Stimulated activated CD4-positive, alpha-beta T cell treated with anti-CD3 and anti-CD28 coated beads, Interleukin-12 subunit alpha, Interleukin-12 subunit beta, amount 100 ng/mL, for 24 hours (primary cell): ENCODE measurements at places on chromosomes 16 and 17.

GRCh38 chr17:69547947-69548346 is 133.4 kb downstream of the MAP2K6 start:
- no peak for DNase-seq

GRCh38 chr16:8945626-8946296 is 17.9 kb downstream of the USP7 start:
- no peak for DNase-seq

DNA sequence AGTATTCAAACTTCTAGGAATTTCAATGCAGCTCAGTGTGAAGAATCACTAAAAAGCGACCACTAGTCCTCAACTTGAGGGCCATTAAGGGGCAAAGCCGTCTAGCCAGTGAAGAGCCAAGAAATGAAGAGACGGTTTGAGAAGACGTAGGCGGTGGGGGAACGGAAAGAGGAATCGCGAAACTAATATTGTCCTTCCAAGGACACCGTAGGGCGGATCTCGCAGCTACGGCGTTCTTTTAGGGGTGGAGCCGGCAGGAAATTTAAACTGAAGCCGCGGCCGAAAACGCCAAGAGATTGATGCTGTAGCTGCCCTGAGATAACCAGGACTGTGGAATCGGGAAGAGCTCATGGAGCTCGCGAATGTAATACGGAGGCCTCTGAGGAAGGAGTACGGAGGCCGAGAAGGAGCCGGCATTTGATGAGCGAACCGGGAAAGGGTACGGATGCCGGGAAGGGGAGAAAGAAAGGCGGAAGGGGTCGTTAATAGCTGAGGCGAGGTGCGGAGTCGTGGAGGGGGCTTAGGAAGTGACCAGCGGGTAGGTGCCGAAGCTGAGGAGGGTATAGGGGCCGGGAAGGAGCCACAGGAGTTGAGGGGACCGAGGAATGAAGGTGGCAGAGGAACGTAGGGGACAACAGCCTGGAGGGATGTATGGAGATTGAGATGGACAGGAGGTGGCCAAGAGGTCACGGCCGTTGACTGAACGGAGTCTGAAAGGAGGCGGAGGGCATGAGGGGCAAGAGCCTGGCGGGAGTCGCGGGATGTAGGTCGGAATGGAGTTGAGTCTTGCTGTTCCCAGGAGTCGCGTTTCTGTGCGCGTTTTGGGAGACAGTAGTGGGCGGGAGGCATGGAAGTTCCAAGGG is at the start of gene DBF4B:
DBF4B (plus strand) TSS at position 265 of the 863 bp plus-strand sequence; CDS start at position 421, 156 bp downstream.
- peak; percentile 78 for DNase-seq

DNA sequence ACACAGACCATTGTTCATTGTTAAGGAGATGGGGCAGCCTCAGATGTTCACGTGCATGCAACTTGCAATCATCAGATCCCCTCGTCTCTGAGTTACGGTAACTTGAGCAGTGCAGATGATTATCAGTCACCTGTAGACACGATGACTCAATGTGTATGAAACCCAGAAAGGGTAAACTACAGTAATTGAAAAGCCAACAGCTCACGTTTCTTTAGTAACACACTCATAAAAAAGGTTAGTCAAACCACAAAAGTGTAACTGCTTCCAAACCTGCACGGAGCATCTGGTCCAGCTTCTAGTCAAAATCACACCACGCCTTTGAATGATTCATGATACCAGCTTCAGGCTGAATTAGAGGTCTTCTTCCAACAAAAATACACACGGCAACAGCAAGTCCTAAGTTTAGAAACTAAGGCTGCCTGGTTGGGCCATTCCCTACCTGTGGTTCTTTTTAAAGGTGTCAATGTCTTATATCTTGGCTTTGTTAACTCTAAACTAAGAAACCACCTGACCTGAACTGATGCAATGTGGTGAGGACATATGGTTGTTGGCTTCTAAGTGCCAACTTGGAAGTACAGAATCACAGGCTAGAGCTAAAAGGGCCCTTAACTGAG is 32.3 kb downstream of the GRB7 start:
- DNase-seq = peak; percentile 41

GRCh38 chr16:86924537-86924936 is 346.2 kb downstream of the FOXL1 start:
- DNase-seq = no peak

- DNase-seq = no peak
These were observed 20.4 kb downstream of the TEX2 start for GRCh38 chr17:64242633-64243032.

DNA sequence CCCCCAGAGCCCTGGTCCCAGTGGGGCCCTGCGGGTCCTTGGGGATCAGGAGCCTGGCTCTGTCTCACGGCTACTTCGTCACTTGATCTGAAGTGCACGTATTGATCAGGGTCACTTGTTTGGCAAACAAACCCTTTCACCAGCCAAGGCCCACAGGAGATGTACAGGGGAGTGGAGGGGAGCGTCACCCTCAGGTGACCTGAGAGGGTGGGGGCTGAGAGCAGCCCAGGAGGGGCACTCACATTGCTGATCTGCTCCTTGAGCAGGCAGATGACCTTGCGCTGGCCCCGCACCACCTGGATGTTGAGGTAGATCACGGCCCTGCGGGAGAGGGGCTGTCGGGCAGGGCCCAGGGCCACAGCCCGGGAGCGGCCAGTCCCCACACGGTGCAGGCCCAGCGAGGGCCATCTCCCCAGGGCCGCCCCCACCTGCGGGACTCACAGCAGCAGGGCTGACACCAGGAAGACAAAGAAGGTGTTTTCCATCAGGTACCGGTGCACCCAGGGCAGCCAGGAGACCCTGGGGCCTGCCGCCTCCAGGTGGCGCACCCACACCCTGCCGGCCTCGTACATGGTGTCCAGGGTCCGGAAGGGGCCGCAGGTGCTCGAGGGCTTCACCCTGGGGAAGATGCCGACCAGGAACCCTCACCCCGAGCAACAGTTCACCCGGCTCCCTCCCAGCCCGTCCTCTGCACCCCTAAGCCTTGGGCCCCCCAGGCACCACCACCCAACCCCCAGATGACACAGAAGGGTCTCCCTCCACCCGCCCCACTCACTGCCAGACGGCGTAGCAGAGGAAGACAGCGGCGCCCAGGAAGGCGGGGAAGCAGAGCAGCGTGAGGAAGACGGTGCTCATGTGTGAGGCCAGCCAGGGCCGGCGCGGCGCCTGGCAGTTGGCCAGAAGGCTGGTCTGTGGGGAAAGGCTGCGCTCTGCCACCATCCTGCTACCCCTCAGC is 11.3 kb downstream of the TMC6 start:
- no peak for DNase-seq

- no peak for DNase-seq
These were observed 158.1 kb upstream of the CIBAR2 start for GRCh38 chr16:85270374-85270773.

GRCh38 chr16:69726313-69727060 is at the start of gene NQO1:
NQO1 (minus strand) TSS chr16:69726560; CDS start chr16:69726439, 121 bp downstream.
- DNase-seq = peak; percentile 79

- DNase-seq = no peak
These were observed 159.7 kb downstream of the IRX3 start for GRCh38 chr16:54126907-54127306.

GRCh38 chr17:65020284-65020683 is 36.3 kb downstream of the GNA13 start:
- DNase-seq = no peak

- DNase-seq = no peak
These were observed 94.9 kb downstream of the CACNG1 start for GRCh38 chr17:67139289-67139688.

GRCh38 chr16:59783191-59783590 is 1049.1 kb upstream of the GOT2 start:
- no peak for DNase-seq

DNA sequence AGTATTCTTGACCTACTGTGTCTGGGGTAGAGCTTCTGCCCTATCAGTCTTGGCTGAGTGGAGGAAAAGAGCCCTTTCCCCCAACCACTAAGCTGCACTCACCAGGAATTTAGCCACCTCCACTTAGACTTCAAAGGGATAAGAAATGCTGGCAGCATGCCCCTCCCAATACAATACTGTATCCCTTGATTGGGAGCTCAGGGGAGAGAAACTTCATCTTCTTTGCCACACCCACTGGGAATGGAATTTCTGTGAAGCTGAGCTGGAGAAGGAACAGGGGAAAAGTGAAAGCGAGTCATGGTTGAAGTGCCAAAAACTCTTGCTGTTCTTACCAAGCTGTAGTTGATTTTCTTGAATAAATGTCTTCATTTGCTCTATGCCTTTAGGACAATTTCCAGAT is 68.8 kb downstream of the CEP112 start:
- DNase-seq = no peak

DNA sequence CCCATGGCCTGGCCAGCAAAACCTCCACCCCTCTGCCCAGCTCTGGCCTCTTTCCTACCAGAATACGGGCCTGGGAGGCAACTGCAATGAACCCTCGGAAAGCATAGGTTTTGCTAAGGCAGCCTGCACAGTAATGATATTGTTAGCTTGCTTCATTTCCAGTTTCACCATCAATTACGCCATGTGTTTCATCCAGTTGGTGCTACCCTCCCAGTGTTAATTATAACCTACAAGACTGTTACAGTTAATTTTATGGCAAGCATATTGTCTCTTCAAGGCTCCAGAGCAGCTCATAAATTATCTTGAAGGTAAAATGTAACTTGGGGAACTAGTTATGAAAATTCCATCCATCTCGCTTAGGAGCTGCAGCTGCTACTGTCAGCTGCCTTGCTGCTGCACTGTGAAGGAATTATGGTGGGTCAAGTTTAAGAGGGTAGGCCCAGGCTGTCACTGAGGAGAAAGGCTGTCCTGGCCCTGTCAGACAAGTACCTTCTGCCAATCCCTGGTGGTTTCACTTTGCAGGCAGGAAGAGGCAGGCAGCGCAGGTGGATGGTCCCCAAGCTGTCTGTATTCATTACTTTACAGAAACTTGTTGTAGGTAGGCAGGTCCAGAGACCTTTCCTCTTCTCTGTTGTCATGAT is 242.9 kb downstream of the FTO start:
- no peak for DNase-seq

GRCh38 chr17:15501282-15501681 is 33.9 kb upstream of the CDRT4 start:
- DNase-seq = no peak

DNA sequence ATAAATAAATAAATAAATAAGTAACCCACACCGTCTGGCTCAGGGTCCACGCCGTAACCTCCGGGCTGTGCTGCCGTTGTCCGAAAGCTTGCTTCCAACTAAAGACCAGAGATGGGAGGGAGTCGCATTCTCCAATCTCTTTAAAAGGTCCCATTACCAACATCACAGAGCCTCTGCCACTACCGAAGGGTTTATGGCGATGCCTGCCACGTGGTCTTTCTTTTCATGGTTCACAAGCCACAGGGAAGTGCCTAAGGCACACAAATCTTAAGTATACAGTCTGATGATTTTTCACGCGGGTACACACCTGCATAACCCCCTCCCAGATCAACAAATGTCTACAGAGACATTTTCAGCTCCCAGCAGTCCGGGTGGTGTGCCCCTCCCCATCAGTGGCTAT is 1.4 kb downstream of the COTL1 start:
- no peak for DNase-seq

- no peak for DNase-seq
These were observed 2.9 kb downstream of the GSDMB start for GRCh38 chr17:39915559-39915958.

DNA sequence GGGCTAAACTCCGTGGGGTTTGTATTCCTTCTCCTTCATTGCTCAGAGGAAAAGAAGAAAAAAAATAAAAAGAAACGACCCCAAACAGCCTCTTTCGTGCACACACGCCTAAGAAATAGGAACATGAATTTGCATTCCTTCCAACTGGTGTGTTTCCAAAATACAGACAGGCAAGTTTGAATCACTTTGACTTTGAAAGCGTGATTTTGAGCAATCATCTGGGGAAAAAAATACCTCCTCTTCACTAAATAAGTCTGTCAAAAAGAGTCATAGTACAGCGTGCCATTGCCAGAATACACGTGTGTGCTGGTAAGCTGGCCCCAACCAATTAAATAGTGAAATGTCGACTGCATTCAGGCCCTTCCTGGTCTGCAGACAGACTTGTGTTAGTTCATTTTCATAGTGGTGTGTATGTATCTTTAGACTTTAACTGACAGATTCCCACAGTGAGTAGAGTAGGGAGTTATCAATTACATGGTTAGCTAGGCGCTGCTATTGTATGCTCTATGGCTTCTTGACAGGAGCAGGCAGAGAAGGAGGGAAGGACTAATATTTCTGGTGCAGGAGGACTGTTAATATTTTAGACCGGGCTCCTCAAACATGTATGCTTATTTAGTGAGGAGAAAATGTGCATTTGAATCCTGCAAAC is 618.3 kb downstream of the MAF start:
- DNase-seq = no peak

DNA sequence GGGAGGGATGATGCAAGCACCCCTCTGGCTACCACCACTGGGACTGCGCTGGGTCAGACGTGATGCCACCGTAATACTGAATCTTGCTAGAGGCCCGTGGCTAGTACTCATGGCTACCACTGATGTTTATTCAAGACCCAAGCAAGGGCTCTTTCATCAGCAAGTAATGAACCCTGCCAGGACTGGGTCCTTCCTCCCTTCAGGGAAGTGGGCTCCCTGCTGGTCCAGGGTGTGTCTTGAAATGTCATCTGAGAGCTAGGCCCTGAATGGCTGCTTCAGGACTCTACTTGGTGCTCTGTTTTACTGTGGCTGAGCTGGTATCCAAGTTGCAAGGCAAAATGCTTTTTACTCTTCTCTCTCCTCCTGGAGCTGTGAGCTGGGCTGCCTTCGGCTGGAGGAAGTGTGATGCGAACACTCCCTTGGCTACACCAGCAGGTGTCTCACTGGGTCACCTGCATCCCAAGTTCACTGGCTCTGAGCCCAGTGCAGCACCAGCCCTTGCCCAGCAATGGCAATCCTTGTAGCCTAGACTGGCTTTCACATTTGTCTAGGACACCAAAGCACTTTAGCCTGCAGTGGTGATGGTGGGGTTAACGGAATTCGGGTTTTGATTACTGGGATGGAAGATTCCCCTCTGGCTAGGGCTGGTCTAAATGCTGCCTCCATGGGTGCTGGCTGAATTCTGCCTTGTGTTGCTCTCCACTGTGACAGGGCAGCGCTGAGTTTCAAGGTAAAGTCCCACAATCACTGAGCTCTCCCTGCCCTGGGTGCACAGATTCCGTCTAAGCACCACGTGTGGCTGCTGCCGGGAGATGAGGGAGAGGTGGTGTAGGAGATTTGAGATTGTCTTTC is 98.6 kb downstream of the USP22 start:
- peak; percentile 15 for DNase-seq

DNA sequence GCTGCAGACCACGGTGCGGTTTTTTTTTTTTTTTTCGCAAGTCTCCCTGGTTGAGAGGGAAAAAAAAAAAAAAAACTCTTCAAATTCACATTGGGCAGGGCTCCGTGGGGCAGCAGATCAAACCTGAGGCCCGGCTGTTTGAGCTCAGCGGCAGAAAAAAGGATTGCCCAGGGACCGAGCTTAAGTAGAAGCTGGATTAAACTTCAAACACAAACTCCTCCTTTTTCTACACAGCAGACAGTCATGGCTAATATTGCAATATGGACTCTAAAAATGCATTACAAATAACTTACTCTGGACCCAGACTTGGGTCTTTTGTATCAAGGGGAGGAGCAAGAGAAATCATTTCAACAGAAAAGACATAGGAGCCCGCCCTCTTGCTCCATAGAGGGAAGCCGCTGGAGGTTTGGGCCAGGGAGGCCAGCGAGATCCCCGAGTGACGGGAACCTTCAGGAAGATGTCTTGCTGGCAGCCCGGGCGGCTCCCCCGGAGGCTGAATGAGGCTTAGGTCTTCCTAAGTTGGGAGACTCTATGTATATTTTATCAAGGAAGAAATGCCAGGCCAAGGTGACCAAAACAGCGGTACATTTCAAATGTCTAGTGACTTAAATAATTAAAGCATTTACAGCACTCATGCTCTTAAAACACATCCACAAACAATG is 167.7 kb downstream of the ZNF423 start:
- no peak for DNase-seq
